ENCODE measurements at places on chromosomes 12 and 14.

DNA sequence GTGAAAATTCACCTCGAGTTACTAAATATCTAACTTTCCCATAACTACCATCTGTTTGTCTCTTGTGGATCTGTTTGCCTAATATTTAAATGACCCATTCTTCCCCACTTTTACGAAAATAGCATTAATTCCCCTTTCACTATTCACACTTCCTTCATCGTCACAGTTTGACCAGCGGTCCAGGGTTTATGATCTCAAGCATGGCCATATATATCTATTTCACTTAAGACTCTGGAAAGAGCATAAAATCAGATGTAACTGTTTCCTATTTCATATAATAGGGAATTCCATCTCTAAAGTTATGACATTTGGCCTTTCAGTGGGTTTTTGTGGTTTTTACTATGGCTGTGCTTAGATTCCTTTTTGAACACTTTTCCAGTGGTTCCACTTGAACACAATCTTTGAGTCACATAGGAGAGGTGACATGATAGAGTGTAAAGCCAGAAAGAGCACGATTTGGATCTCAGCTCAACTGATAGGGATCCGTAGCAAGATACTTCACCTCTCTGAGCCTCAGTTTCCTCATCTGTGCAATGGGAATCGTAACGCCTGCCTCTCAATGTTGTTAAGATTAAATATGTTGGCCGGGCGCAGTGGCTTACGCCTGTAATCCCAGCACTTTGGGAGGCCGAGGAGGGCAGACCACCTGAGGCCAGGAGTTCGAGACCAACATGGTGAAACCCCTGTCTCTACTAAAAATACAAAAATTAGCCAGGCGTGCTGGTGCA, 754 bp upstream of the BCL2L14 start:
- no peak for DNase-seq

- peak; percentile 48 for DNase-seq
Observed at GRCh38 chr12:575948-576614, 87.2 kb downstream of the NINJ2 start.

DNA sequence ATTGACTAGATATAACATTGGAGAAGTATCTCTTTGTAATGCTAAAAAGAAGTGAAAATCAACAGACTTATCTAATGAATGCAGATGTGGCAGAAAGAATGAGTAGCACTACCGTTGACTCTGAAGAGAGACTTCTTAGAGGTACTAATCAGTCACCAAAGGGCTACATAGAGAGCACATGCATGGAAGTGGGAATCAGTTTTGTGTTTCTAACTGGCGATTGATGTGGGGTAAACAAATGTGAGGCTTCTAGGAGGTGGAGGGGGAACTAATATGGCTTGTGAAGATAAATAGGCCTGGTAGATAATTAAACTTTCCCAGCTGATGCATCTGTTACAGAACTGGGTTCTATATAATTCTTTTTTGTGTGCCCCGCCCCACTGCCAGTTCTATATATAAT, 10.5 kb downstream of the COCH start:
- DNase-seq = no peak

DNA sequence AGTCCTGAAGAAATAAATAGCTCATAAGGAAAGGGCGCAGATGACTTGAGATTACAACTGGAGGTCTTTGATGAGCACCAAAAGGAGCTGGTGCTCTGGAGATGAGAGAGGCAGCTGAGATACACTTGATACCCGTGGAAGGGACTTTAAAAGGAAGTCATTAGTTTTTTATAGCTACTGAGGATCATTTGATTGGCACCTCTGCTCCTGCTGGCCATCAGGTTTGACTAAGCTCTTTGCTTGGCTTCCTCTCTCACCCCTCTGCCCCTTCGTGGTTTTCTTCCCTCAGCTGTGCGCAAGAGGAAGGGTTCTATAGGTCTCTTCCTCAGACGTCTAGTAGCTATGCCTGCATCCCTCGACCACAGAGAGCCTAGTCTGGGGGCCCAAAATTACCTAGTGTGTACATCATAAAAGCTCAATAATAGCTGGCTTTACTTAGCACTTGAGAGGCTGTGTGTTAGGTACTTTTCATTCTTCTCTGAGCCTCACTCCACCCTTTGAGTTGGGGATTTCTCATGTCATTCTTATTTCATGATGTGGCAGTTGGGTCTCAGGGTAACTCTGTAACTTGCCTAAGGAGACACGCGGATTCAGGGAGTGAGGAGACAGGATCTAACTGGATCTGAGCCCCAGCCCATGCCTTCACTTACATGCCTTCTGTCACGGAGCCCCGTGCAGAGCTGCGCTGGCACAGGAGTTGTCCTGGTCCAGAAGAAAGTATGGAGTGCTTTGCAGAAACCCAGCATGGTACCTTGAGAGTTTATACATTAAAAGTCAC, 68.4 kb upstream of the ASPG start:
- no peak for DNase-seq

GRCh38 chr14:101578489-101578888, 17.2 kb downstream of the DIO3 start:
- DNase-seq = no peak
